ENCODE measurements at places on chromosomes 7 and 10.

- no peak for DNase-seq
Observed at GRCh38 chr7:80873140-80873539, 45.7 kb downstream of the SEMA3C start.

DNA sequence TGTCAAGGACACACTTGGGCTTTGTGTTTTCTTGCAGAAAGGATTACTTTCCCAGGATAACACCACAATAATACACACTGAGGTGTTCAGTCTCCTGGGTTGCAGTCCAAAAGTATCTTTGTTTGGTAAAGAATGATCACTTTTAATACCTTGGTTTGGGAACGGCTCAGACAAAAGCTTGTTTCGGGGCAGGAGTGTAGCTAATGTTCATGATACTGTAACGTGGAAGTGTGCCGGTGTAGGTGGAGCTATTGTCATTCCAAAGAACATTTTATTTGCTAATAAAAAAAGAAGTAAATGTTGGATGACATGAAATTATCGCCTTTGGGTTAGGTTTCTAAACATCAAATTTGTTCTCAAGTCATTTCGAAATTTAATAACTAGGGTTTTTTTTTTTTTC is 1.2 kb downstream of the EIF4H start:
- no peak for DNase-seq

GRCh38 chr10:70673043-70673928 is 980 bp downstream of the ADAMTS14 start:
- no peak for DNase-seq

DNA sequence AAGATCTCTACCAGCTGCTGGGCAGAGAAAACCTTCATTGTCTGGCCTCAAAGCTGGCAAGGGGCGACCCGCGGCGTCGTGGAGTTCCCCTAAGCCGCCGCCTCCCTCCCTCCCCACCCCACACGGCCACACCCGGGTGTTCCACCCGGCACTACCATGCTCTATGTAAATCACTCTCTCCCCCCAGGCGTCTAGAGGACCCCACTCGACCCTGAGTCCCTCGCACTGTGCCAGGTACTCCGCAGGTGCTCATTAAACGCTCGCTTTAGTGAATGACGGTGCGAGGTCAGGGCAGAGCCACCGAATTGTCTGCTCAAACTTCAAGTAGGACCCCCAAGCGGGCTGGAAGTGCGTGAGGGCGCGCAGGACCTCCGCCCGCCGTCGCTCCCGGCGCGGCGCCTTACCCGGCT is 628 bp downstream of the PARP12 start:
- no peak for DNase-seq

DNA sequence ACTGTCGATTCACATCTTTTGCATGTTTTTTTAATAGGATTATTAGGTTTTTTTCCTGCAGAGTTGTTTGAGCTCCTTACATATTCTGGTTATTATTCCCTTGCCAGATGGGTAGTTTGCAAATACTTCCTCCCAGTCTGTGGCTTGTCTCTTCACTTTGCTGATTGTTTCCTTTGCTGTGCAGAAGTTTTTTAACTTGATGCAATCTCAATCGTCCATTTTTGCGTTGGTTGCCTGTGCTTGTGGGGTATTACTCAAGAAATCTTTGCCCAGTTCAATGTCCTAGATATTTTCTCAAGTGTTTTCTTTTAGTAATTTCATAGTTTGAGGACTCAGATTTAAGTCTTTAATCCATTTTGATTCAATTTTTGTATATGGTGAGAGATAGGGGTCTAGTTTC is 95.4 kb downstream of the TBXAS1 start:
- DNase-seq = no peak

- no peak for DNase-seq
Observed at GRCh38 chr10:65348637-65349036, 1577.2 kb upstream of the LRRTM3 start.

DNA sequence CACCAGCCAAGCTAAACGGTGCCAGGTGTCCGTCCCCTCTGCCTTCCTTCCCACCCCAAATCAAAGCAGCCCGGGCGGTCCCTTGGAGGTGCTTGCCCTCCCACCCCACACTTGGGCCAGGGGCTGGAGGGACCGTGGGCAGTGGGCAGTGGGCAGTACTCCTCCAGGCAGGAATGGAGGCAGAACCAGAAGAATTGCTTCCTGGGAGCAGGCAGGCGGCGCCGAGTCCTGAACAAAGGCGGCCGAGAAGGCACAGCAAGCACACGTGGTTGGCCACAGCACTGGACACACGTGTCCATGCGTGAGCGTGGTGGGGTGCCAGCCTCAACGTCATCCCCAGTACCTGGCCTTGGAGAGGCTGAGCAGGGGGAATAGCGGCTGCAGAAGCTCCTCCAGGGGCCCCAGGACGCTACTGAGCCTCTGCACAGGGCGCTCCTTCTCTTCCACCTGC is 48.4 kb upstream of the NKX6-2 start:
- DNase-seq = no peak
